Activated CD4-positive, alpha-beta T cell treated with anti-CD3 and anti-CD28 coated beads for 4 hours (primary cell): ENCODE measurements at places on chromosomes 5 and 9.
A peak's percentile ranks its signal among the peaks of the same experiment; 100 is the strongest.

GRCh38 chr9:136225748-136226679 lies 19.6 kb downstream of the QSOX2 start:
- peak; percentile 71 for DNase-seq

GRCh38 chr5:112983363-112983762 lies 6.8 kb downstream of the DCP2 start:
- DNase-seq: no peak

- no peak for DNase-seq
Measured at GRCh38 chr9:12860998-12861397, 86.2 kb downstream of the LURAP1L start.

GRCh38 chr5:58927181-58927580 lies 344.3 kb downstream of the RAB3C start:
- DNase-seq: no peak

DNA sequence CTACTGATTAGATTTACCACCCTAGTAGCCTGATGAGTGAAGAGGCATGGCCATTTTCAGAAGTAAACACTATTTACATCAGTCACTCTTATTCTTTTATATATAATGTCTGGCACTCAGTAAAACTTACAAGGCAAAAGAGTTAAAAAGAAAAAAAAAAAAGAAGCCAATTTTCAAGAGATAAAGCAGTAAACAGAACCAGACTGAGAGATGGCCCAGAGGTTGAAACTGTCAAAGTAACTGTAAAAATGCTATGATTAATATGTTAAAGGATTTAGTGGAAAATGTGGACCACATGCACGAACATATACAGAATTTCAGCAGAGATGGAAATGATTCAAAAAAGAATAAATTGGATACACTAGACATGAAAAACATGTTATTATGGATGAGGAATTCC lies 6.4 kb upstream of the GPR150 start:
- DNase-seq: no peak

DNA sequence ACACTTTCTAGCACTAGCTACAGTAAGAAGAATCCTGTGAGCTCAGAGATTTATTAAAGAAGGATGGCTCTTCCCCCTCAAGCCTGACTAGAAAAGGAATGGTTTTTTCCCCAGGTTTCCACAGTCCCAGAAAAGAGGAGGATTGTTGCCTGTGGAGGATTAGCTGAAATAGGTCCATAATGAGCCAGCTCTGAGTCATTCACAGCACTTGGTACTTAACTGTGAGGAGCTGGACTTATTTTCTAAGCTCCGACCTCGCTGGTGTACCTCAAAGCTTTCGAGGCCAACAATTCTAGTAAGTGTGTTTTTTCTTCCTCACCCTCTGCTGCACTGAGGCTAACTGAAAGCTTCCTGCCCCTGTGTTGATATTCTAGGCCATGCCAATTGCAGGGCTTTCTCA lies 222.5 kb upstream of the IL12B start:
- no peak for DNase-seq

GRCh38 chr9:133598978-133599377 lies 10.2 kb downstream of the FAM163B start:
- DNase-seq: no peak

DNA sequence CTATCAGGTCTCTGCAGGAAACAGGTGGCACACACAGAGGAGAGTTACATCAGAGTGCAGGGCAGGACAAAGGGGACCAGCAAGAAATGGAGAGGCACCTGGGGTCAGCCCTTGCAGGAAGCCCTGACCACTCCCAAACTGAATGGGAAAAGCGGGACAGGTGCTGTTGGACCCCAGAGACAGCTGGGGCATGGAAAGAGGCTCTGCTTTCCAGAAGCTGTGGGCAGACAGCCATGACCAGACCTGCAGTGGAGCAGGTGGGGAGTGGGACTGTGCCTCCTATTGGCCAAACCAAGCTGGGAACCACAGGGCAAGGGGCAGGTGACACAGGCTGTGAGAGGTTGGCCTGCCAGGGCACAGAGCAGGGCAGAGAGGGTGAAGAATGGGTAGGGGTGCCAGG lies 125.8 kb downstream of the BOD1 start:
- no peak for DNase-seq

DNA sequence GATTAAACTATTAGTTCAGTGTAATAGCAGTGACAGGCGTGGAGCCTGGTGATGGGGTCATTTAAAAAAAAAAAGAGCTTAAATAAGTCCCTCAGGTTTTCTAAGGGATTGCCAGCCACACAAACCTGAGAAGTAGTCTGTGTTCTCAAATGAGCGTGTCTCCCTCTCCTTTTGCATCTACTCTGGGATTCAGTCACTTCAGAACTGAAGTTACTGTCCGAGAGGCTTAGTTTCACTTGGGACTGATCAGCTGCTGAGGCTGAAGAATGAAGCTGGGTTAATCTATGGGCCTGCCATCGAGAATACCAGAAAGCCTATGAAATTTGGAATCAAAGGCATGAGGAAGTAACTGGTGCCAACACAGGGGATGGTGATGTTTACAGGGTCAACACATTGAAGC lies 310.1 kb downstream of the ADAMTS6 start:
- no peak for DNase-seq

DNA sequence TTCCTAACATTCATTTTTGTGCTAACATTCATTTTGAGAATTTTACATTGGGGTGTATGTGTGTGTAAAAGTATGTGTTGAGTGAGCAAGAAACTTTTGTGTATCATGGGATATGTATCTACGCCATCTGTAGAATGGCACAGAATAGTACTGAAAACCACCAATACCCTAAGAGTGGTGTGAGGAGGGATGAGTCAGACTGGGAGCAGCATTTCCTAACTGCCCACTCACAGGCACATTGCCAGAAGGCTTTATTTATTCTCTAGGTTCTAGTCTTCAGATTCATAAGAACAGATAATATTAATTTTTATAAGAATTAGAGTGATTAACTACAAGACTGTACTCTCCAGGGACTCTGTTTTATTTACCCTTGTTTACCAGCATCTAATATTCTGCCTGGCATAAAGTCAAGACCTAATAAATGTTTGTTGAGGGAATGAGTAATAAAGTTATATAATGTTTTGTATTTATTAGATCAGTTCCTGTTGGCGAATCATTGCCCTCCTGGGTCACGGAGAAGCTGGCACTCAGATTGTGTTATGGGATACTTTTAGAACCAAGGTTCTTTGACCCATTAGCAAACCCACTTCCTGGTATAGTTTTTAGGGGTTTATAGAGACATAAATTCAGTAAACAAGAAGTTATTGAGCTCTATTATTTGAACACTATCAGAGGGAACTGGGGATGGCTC lies 159.1 kb upstream of the PPP2R2B start:
- no peak for DNase-seq

DNA sequence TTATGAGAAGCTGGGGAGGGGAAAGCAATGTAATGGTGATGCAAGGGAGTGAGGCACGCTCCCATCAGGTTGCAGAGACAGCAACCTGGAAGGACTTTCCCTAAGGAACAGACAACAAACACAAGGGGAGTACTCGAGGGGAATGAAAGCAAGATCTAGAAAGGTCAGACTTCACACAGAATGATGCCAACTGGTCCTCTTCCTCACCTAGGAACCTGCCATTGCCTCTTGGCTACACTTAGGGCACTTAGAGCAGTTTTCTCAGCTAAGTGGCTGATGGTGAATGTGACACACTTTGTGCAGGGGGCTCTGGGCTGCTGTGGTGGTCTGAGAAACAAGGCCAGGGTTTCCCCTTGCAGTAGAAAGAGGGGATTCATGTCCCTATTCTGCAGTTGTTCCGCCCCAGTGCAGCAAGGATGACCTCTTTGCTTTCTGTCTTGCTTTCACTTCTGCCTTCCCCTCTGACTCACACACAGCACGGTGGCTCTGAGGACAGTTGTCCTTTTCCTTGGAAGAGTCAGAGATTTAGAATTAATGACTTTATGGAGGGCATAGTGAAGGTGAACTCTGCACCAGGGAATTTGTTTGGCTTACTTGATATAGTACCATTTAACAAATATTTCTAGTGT lies 394.0 kb upstream of the KLF4 start:
- DNase-seq: no peak

- DNase-seq: peak; percentile 42
Measured at GRCh38 chr5:95892784-95893354, 68.8 kb downstream of the ELL2 start.

- peak; percentile 33 for DNase-seq
Measured at GRCh38 chr5:38556599-38557307, at the start of gene LIFR. Gene LIFR, minus strand, starts transcription at chr5:38556646. Its CDS starts 25,999 bp downstream, at chr5:38530647.

GRCh38 chr9:95887926-95888497 lies 12.5 kb downstream of the ERCC6L2 start:
- DNase-seq: no peak

DNA sequence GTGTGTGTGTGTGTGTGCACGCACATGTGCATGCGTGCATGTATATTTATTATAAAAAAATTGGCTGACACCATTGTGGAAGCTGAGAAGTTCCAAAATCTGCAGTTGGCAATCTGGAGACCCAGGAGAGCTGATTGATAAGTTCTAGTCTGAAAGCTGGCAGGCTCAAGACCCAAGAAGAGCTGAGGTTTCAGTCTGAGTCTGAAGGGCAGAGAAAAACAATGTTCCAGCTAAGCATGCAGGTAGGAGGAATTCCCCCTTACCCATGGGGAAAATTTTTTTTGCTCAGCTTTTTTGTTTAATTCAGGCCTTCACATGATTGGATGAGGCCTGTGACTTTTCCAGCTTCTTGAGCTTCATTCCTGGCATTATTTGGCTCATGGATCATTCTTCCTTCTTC lies 31.2 kb upstream of the ACTBL2 start:
- DNase-seq: no peak

- DNase-seq: no peak
Measured at GRCh38 chr9:87517732-87518131, 20.1 kb downstream of the DAPK1 start.

- no peak for DNase-seq
Measured at GRCh38 chr5:35229076-35230037, 930 bp downstream of the PRLR start.

DNA sequence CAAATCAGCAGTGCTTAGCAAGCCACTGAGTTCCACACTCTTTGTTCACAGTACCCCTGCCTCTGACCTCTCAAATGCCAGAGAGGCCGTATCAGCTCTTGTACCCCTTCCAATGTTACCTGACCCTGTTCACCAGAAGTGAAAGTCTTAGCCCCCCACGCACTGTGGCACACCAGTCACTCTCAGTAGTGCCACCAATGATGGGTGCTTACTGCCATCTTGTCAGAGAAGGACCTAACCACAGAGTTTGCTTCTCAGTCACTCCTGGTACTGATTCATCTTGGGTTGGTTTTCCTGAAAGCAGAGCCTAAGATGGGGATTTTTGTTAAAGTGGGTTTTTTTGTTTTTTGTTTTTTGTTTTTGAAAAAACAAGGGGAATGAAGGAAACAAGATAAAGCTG lies 28.8 kb upstream of the PANK3 start:
- no peak for DNase-seq

DNA sequence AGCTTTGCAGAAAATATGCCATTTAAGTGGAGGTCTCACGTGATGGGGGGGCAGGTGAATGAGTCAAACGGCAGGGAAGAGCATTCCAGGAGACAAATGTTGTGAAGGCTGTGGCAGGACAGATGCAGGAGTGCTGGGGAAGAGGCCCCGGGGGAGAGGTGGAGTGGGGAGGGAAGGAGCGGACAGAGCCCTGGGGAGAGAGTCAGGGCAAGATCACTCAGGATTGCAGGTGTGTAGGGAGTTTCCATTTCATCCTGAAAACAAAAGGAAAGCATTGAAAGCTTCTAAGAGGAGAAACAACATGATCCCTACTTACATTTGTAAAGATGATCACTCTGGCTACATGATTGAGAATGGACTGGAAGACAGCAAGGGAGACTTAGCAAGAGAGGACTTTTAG lies 323.3 kb downstream of the ASTN2 start:
- DNase-seq: no peak

- DNase-seq: no peak
Measured at GRCh38 chr9:26904671-26905070, 12.1 kb upstream of the CAAP1 start.

DNA sequence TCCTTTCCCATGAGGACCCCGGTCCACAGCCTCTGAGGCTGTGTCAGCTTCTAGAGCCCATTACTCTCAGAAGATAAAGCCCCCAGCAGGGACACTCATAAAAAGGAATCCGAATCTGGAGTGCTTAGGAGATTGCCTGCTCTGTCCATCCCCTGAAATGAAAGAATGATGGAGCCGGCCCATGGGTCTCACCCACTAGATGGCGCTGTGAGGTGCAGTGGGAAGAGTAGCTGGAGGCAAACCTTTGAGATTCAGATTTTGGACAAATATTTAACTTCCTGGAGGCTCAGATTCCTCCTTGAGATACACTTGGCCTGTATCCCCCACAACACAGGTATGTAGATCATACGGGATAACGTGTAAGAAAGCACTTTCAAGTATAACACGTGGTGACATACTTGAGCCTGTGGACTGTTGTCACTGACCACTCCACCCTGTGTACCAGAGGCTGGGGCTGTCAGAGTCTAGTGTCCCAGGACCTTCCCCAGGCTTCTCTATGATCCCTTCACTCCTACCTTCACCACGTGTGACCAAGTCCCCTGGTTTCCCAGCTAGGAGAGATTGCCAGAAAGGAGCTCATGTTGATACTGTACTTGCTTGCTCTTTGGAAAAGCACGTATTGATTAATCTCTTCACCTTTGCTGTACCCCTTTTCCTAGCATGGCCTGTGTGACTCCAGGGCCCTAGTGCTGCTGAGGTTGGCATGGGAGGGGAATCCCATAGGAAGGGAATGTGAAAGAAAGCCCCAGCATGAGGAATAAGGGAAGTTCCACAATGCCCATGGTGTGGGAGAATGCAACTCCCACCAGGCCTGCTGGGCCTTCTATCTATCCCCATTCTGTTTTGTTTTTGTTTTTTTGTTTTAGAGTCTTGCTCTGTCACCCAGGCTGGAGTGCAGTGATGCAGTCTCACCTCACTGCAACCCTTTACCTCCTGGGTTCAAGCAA lies 32.1 kb downstream of the TRMO start:
- DNase-seq: peak; percentile 55

- no peak for DNase-seq
Measured at GRCh38 chr5:102313912-102314311, 17.8 kb upstream of the SLCO4C1 start.

DNA sequence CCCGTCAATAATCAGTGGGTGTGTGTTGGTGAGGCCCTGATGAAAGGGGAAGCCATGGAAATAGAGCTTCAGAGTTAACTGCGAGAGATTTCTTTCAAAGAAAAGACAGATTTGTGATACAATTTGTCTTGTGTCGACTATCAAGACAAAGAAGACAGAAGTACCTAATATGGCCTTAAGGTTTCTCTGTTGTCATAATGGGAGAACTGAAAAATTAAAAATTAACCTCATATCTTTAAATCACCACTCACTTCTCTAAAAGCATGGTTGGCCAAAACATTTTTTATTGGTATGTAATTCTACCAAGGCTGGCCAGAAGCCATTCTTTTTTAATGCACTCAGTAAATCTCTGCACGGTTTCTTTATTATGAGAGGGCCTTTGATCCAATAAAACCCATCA lies 282.9 kb upstream of the WWC1 start:
- no peak for DNase-seq

GRCh38 chr9:38622288-38622674 lies 1.9 kb upstream of the ANKRD18A start:
- DNase-seq: peak; percentile 8

GRCh38 chr9:136728080-136728547 lies 14.6 kb downstream of the LCN10 start:
- peak; percentile 93 for DNase-seq
